MCF 10A (cell line): ENCODE measurements at places on chromosomes 1 and 21. TPM values are rescaled to one million over a fixed set of nuclear protein-coding genes. Genes with fewer than 3 reads are reported as not detected.
A peak's percentile ranks its signal among the peaks of the same experiment; 100 is the strongest.

- no peaks in the 10 kb centered on the region for H3K27me3 ChIP-seq
- H3K4me1 ChIP-seq: no peaks in the 10 kb centered on the region
- H3K36me3 ChIP-seq: no peaks in the 10 kb centered on the region
- H3K4me3 ChIP-seq: no peak overlapping the region
- no peak for DNase-seq
Observed at GRCh38 chr1:81499487-81499886, 301.2 kb upstream of the ADGRL2 start.

The PAPPA2 gene
- 11.5 and 35.7 TPM in 2 replicates for total RNA-seq

The ACTN2 gene
- total RNA-seq: not detected in 2 replicates

GRCh38 chr1:191034132-191034531, 556.5 kb upstream of the BRINP3 start:
- DNase-seq: peak; percentile 13
- no peaks in the 10 kb centered on the region for H3K27me3 ChIP-seq
- H3K4me1 ChIP-seq: no peaks in the 10 kb centered on the region
- no peak overlapping the region for H3K4me3 ChIP-seq

GRCh38 chr21:25400427-25400826, 206.9 kb downstream of the MRPL39 start:
- no peaks in the 10 kb centered on the region for H3K36me3 ChIP-seq
- no peak for DNase-seq
- peaks cover 10% of the 10 kb centered on the region for H3K4me1 ChIP-seq
- no peaks in the 10 kb centered on the region for H3K27me3 ChIP-seq
- no peak overlapping the region for H3K4me3 ChIP-seq
- H3K27ac ChIP-seq: peak overlapping the region; percentile 12
